Sciatic nerve (tissue), 2 donors: ENCODE measurements at places on chromosomes 7 and 10.

GRCh38 chr7:30091491-30091912 lies 43.3 kb upstream of the MTURN start:
- DNase-seq = no peak

DNA sequence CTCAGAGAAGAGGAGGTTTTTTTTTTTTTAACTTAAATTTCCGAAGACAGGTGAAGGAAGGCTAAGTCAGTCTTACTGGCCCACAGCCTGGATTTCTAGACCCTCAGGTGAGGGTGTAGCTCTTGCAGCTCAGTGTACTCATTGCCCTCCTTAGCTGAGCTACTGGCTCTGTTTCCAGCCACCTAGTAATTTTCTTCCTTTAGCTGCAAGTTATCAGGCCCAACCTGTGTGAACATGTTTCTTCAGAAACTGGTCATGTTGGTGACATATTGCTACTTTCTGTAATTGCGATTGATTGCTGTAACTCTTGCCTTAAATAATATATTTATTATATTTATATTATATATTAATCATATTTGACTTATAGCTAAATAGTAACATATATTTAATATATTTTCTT lies 10.0 kb upstream of the TMEM229A start:
- DNase-seq = no peak

DNA sequence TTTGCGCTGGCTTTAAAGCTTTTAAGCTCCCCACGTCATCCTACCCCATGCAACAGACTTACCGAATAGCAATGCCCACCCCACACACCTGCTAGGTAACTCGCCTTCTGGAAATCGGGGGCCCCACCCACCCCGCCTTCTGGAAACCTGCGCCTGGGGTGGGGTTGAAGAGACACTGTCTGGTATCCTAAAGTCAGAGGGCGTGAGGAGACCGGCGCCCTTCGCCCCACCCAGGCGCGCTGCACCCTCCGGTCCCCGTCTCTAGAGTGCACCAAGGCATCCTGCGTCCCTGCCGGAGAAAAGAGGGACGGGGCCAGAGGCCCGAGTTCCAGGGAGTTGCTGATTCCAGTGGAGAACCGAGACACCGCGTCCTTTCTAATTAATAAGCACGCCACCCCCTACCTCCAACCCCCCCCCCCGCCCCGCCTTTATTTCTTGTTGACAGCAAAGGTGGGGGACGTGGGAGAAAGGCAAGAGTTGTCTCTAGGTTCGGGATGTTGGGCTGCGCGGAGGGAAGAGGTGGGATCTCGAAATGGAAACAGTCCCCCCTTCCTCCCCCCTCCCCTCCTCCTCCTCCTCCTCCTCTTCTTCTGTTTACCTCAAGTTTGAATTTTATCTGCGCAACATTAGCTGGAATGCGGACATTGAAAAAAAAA lies 220.9 kb upstream of the MKLN1 start:
- DNase-seq = peak; percentile 70

DNA sequence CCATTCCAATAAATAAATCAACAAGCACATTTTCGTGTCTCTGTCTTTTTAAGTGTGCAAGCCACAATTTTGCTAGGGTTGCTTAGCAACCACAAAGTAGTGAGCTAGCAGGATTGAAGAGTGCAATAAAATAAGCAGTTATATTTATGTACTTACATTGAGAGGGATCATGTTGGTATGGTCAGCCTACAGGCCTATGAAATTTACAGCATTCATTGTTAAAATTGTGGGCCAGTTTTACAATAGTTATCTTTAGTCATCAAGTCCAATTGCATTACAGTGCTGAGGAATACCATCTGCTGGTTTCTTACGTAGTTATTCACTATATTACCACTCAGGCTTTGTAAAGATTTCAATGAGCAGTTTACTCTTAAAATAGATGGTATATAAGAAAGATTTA lies 192.5 kb upstream of the POT1 start:
- no peak for DNase-seq

DNA sequence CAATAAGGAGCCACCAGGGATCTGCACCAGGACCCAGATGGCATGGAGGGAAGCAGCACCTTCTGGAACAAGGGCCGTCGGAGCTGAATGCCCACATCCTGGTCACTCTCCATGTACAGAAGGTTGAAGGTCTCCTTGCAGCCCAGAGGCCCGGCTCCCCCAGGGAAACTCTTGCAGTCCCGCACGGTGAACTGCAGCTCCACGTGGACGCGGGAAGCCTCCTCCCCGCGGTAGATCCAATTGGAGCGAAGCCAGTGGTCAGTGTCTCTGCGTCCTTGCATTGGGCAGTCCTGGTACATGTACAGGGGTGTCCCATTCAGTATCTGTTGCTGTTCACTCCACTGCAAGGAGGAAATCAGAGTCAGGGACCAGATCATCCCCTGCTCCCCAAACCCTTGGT lies 7.4 kb downstream of the EPHA1 start:
- DNase-seq = no peak
